Activated CD8-positive, alpha-beta T cell treated with anti-CD3 and anti-CD28 coated beads, Interleukin-2, amount 10 ng/mL, durations not matched to agents 7 days and 5 days (primary cell): ENCODE measurements at places on chromosomes 2 and 18.

DNA sequence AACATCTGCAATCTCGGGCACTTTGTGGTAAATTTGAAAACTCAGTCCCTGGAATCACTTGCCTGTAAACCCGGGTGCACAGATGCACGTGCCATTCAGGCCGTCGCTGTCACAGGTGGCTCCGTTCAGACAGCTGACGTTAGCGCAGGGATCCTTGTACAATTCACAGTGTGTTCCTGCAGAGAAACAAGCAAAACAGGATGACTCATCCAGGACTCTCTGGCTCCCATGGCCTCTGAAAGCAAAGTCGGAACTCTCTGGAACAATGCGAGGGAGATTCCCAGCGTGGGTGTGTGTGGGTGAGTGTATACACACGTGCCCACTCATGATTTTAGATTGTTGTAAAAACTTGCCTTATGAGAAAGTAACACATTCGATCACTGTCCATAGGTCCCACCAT is 136.1 kb upstream of the PID1 start:
- no peak overlapping the region for H3K4me3 ChIP-seq
- H3K36me3 ChIP-seq, result no peaks in the 10 kb centered on the region
- H3K4me1 ChIP-seq, result no peaks in the 10 kb centered on the region
- no peaks in the 10 kb centered on the region for H3K27me3 ChIP-seq
- no peak for DNase-seq

- H3K27me3 ChIP-seq, result peaks cover 3% of the 10 kb centered on the region
- no peaks in the 10 kb centered on the region for H3K4me1 ChIP-seq
- H3K27ac ChIP-seq, result no peak overlapping the region
- H3K36me3 ChIP-seq, result no peaks in the 10 kb centered on the region
- DNase-seq, result no peak
Observed at GRCh38 chr18:5879479-5879882, 15.8 kb downstream of the TMEM200C start.

GRCh38 chr2:215361211-215361875 is 49.5 kb downstream of the ATIC start:
- DNase-seq, result no peak
- H3K27ac ChIP-seq, result no peak overlapping the region
- no peaks in the 10 kb centered on the region for H3K4me1 ChIP-seq
- no peak overlapping the region for H3K4me3 ChIP-seq
- H3K36me3 ChIP-seq, result peaks cover 31% of the 10 kb centered on the region
- no peaks in the 10 kb centered on the region for H3K27me3 ChIP-seq

DNA sequence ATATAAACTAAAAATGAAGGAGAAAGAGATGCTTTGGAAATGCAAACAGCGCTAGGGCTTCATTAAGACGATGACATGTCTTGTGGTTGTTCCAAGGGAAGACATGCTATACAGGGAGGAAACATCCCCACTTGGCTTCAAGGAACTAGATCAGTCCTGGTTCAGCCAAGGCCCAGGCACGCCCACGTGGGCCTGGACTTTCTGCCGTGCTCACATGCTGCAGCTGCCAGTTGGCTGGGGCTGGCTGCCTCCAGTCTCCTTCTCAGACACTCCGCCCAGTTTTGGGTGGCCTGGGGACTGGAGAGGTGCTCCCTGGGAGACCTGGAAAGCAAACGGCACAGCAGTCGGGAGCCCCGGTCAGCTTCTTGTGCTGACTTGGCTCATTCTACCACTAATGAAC is 109.6 kb downstream of the GLI2 start:
- no peak overlapping the region for H3K27ac ChIP-seq
- no peaks in the 10 kb centered on the region for H3K36me3 ChIP-seq
- H3K27me3 ChIP-seq, result no peaks in the 10 kb centered on the region

- no peak overlapping the region for H3K27ac ChIP-seq
- peak; percentile 57 for DNase-seq
- H3K27me3 ChIP-seq, result peaks cover 3% of the 10 kb centered on the region
Observed at GRCh38 chr2:112958428-112959108, 19.2 kb upstream of the IL36G start.

DNA sequence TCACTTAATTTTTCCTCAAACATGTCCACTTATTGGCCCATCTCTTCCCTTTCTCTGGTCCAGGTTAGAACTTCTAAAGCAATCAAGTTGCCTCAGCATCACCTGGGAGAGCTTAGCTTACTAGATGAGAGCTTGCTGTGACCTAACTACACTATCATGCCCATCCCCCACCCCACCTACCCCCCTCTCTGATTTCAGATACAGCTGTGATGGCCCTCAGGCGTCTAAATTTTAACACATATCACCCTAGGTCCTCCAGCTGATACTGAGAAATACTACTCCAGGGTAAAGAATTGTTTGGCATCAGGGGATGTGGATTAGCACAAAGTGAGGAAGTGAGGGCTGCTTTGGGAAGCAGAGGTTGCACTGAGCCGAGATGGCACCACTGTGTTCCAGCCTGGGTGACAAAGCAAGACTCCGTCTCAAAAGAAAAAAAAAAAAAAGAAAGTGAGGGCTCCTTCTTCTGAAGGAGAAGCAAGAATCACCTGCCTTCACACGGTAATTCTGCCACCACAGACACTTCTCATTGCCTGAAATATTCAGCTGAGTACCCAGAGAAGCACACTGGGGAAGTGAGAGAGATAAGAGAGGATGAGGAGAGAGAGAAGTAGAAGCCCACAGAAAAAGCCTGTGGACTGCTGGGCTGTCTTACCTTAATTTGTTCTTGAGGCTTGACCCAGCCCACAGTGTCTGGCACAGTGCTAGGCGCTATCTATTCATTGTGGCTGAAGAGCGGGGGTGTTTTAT is 263.4 kb downstream of the ASXL3 start:
- no peaks in the 10 kb centered on the region for H3K27me3 ChIP-seq
- H3K4me3 ChIP-seq, result no peak overlapping the region
- H3K36me3 ChIP-seq, result no peaks in the 10 kb centered on the region

- H3K4me1 ChIP-seq, result no peaks in the 10 kb centered on the region
- H3K27me3 ChIP-seq, result no peaks in the 10 kb centered on the region
- H3K27ac ChIP-seq, result no peak overlapping the region
- no peaks in the 10 kb centered on the region for H3K36me3 ChIP-seq
Observed at GRCh38 chr2:34480366-34480765, 881.3 kb upstream of the FAM98A start.

DNA sequence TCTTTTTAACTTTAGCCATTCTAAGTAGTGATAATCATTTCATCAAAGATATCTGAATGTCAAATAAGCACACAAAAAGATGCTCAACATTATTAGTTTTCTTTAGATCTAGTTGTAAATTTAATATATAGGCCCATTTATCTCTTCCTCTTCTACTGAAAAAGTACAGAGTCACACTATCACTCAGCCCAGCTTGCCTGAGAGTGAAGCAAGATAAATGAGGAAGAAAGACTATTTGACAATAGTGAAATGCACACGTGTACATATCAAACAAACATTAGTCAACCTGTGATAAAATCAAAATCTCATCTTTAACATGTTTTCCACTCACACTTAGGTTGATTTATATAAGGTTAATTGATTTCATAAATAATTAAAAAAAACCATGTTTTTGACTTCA is 83.5 kb upstream of the CCDC195 start:
- no peak overlapping the region for H3K27ac ChIP-seq
- H3K4me1 ChIP-seq, result no peaks in the 10 kb centered on the region
- DNase-seq, result no peak
- H3K36me3 ChIP-seq, result peaks cover 87% of the 10 kb centered on the region
- no peak overlapping the region for H3K4me3 ChIP-seq

DNA sequence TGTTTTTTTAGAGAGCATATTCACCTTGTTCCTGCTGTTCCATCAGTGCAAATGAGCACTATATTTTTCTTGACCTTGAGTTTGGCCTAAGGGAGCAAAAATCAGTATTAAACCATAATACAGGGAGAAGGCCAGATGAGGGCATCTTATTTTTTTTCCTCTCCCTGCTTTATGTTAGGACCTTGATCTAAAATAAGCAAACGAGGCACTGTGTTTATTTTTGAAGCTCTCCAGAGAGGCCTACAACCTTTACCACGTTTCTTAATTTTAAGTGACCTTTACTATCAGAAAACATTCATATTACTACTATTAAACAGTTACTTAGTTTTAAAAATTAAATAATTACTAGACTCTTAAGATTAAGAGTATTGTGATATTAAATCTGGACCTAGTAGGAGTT is 100.8 kb downstream of the TANC1 start:
- no peaks in the 10 kb centered on the region for H3K27me3 ChIP-seq
- no peaks in the 10 kb centered on the region for H3K36me3 ChIP-seq
- no peak overlapping the region for H3K4me3 ChIP-seq
- H3K27ac ChIP-seq, result no peak overlapping the region

DNA sequence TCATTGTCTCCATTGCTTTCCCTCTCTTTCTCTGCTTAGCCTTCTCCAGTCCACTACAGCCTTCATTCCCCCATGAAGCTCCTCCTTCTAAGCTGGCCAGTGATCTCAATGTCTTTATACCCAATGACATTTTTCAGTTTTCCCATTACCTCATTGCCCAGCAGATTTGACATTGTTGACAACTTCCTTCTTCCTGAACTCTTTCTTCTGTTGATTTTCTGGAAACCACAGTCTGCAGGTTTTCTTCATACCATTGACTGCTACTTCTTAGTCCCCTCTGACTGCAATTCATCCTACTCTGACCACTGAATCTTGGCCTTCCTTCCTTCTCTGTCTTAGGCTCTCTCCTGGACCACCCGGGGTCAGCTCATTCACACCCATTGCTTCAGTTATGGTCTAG is 22.9 kb upstream of the SPP2 start:
- H3K4me1 ChIP-seq, result peaks cover 45% of the 10 kb centered on the region
- H3K27ac ChIP-seq, result no peak overlapping the region
- no peaks in the 10 kb centered on the region for H3K36me3 ChIP-seq
- H3K27me3 ChIP-seq, result no peaks in the 10 kb centered on the region

DNA sequence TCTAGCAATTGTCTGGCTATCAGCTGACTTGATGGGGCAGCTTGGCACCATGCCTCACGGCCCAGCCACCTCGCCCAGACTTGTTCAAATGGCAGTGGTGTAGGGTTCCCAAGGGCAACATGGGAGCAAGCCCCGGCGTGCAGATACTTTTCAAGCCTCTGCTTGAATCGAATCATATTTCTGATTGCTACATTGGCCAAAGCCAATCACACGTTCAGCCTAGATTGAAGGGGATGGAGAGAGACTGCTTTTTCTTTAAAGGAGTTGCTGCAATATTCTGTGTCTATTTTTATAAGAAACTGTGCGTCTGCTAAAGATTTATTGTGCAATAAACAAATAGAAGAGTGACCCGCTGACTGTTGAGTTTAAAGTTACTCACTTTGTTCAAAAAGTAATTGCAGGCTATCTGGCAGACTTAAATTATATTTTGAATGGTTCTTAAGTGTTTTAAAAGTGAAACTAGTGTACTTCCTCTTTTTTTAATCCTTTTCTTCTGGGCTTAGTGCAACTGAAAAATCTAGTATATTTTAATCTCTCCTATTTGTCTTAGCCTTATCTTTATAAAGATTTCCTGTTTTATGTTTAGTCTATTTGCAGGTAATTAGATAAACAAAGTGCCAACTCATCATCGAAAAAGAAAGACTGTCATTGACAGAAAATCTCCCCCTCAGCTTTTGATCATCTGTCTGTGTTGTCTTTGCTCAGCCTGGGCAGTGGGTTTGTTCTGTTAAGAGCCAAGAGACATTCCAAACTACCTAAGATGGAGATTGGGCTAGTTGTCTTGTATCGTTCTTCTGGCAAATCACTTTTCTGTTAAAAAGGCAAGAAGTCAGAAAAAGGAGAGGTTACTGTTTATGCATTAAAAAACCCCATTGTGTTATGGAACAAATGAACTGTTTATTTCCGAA is 156.1 kb downstream of the TPGS2 start:
- DNase-seq, result no peak
- no peak overlapping the region for H3K4me3 ChIP-seq
- no peaks in the 10 kb centered on the region for H3K36me3 ChIP-seq

DNA sequence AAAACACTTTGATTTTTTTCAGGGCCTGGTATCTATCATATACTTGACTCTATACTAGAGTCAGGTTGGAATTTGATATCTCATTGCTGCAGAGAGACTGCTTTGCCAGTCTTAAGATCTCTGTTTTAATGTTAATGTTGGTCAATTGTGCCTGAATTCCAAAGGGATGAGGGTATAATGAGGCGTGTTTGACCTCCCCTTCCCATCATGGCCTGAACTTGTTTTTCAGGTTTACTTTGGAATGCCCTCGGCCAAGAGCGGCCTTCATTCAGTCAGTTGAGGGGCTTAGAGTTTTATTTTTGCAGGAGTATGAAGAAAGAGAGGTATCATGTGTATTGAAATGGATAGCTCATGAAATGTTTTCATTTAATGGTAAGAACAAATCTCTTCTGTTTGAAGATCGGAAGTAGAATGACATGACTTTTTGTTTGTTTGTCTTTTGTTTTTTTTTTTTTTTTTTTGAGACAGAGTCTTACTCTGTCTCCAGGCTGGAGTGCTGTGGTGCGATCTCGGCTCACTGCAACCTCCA is 119.0 kb downstream of the KIAA1328 start:
- H3K4me3 ChIP-seq, result no peak overlapping the region
- H3K27me3 ChIP-seq, result no peaks in the 10 kb centered on the region
- no peaks in the 10 kb centered on the region for H3K4me1 ChIP-seq
- no peak overlapping the region for H3K27ac ChIP-seq
